Forelimb muscle (tissue), 1 donor: ENCODE measurements at places on chromosomes 1 and 21.

GRCh38 chr1:212488436-212489283 is 55.9 kb downstream of the NENF start:
- DNase-seq = peak; percentile 76

DNA sequence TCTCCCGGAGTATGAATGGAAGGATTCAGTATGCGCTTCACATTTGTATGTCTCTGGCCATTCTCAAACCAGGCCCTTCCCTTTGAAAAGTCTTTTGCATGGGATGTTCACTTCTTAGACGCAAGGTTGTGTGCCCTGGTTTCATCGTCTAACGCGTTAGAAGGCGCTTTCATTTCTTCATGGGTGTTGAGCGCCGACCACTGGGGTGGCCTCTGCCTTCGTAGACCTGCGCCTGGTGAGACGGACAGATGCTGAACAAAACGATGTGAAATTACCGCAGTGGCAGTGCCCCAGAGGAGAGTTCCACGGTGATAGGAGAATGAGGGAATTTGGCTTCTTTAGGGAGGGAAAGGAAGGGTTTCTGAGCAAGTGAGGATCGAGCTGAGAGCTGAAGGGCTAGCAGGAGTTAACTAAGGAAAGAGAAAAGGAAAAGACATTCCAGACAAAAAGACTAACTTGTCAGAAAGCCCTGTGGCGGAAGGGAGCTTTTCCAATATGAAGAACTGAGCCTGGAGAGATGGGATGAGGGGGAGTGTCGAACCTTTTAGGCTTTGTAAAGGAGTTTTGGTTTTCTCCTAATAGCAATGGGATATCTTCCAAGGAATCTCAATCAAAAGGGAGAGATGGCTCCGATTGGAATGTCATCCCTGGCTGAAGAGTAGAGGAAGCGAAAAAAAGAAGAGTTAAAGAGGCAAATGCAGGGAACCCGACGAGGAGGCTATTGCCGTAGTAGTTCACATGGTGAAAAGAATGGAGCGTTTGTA is 951 bp downstream of the GGPS1 start:
- no peak for DNase-seq

GRCh38 chr1:26161415-26162219 is 2.7 kb downstream of the FAM110D start:
- no peak for DNase-seq

- no peak for DNase-seq
These were observed 30.1 kb downstream of the UMODL1 start for GRCh38 chr21:42101246-42101645.

DNA sequence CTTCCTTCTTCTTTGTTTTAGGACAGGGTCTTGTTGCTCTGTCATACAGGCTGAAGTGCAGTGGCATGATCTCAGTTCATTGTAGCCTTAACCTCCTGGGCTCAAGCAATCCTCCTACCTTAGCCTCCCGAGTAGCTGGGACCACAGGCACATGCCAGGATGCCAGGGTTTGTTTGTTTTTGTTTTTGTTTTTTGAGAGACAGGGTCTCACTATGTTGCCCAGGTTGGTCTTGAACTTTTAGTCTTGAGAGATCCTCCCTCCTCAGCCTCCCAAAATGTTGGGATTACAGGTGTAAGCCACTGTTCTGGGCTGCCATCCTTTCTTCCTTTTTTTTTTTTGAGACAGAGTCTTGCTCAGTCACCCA is 56.5 kb upstream of the SLC45A1 start:
- DNase-seq = no peak

GRCh38 chr1:67945733-67946374 is 104.6 kb downstream of the DIRAS3 start:
- DNase-seq = no peak

DNA sequence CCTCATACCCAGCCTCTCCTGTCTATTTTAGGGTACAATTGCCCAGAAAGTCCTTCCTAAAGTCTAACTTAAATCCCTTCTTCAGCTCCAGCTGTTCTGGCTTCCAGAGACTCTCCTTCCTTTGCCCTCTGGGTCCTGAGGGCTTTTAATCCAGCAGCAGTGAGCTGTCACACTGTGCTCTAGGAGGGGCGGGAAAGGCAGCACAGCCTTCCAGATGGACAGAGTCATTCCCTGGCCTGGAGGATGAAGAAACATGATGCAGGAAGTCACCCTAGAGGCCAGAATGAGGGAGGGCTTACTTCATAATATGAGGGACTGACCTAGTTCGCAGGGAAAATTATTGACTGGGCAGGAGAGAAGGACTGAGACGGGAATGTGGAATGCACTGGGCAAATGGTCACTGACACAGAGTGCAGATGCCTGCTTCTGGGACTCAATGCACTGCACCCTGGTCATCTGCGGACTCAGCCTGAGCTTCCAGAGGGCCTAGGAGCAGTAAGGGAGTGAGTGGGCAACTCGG is 1.3 kb downstream of the SH2D2A start:
- peak; percentile 81 for DNase-seq

GRCh38 chr1:36108314-36108713 is 16.7 kb downstream of the COL8A2 start:
- no peak for DNase-seq

DNA sequence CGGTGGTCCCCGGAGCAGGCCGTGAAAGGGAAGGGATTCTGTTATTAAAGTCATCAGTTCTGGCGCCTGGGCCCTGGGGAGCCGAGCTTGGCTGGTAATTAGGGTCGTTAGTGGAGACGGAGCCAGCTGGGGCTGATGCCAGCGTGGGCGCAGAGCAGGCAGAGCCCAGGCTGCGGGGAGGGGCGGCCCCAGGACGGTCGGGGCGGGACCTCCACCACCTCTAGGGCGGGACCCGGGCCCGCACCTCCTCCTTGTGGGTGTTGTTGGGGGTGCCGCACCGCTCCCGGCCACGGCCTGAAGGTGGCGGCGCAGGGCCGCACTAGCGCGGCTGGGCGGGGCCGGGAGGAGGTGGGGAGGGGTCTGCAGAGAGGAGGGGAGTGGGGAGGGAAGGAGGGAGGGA is 470.6 kb downstream of the PTPRU start:
- no peak for DNase-seq

DNA sequence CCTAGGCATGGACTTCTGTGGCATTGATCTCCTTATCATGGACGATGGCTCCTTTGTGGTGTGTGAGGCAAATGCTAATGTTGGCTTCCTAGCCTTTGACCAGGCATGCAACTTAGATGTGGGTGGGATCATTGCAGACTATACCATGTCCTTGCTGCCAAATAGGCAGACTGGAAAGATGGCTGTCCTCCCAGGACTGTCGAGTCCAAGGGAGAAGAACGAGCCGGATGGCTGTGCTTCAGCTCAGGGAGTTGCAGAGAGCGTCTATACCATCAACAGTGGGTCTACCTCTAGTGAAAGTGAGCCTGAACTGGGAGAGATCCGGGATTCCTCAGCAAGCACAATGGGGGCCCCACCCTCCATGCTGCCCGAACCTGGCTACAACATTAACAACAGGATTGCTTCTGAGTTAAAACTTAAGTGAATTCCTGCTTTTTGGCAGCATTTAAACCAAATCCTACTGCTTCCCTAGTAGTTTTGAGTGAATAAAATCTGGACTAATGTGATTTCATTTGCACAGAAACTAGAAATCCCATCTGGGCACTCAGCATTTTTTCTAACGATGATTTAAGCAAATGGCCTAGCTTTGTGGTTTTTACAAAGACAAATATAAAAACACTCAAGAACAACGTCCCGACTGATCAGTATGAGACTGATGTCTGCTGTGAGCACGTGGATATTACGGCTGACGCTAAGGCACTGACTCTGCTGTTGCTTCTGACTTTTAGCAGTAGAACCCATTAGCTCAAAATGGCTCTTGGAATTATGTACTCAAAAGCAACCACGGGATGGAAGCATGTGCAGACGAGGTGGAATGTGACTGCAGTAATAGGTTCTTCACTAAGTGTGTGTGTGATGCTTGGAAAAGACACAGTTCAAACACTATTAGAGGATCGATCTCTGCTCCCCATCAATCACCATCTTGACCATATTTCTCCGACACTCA is 34.2 kb downstream of the RIMKLA start:
- no peak for DNase-seq

- no peak for DNase-seq
These were observed 315.9 kb downstream of the LMX1A start for GRCh38 chr1:165040641-165041040.

- no peak for DNase-seq
These were observed 43.6 kb upstream of the TMEM61 start for GRCh38 chr1:54936791-54937190.

DNA sequence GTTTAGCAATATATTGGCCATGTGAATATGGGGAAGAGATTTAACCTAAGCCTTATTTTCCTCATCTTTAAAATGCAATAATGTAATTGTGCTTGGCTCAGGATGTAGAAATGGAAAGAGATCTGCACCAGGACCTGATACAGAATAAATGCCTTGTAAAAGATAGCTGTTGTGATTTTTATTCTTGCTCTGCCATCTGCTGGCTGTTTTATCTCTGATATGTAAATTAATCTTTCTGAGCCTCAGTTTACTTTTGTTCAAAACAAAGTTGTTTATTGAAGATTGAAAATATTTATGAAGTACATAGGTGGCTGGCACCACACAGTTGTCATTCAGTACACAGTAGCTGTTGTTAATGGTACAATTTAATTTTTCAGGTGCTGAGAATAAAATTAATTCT is 21.9 kb downstream of the ZYG11B start:
- DNase-seq = no peak

GRCh38 chr1:12556368-12556930 is 61.6 kb downstream of the DHRS3 start:
- no peak for DNase-seq

DNA sequence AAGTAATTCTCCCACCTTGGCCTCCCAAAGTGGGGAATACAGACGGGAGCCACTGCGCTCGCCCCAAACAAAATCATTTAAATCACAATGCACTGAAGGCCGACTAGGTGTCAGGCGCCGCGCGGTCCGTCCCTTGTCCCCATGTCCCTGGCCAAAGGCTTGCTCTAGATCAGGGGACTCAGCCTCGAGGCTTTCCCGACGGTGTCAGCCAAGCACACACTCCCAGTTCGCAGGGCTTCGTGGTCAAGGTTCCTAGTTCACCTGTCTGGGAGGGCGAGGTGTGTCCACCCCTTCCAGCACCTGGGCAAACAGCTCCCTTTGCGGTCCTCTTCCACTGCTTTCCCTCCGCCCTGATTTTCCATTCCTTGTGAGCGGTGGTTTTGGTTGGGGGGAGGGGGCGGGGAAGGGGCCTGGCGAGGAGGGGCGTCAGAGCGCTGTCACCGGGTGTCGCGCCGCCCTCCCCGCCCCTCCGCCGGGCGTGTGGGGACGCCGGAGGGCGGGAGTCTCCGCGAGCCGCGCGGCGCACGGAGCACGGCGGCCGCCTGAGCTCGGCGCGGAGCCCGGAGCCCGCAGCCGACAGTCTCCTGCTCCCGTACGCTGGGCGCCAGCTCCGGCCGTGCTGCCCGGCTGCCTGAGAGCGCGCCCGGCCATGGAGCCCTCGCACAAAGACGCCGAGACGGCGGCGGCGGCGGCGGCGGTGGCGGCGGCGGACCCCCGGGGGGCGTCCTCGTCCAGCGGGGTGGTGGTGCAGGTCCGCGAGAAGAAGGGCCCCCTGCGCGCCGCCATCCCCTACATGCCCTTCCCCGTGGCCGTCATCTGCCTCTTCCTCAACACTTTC is at the start of gene STUM:
Gene STUM, plus strand, starts transcription at position 509 of the 838 bp plus-strand sequence. Its CDS starts 141 bp downstream, at position 650.
- no peak for DNase-seq

- DNase-seq = peak; percentile 29
These were observed 13.1 kb downstream of the TRIM62 start for GRCh38 chr1:33168556-33169289.

- no peak for DNase-seq
These were observed 96.9 kb upstream of the AKT3 start for GRCh38 chr1:243946946-243947345.

- no peak for DNase-seq
These were observed 8.3 kb downstream of the TTLL10 start for GRCh38 chr1:1181938-1182410.

- no peak for DNase-seq
These were observed 1152.0 kb upstream of the B3GALT2 start for GRCh38 chr1:194338241-194338948.

GRCh38 chr1:228925691-228926090 is 190.4 kb downstream of the RHOU start:
- DNase-seq = no peak

DNA sequence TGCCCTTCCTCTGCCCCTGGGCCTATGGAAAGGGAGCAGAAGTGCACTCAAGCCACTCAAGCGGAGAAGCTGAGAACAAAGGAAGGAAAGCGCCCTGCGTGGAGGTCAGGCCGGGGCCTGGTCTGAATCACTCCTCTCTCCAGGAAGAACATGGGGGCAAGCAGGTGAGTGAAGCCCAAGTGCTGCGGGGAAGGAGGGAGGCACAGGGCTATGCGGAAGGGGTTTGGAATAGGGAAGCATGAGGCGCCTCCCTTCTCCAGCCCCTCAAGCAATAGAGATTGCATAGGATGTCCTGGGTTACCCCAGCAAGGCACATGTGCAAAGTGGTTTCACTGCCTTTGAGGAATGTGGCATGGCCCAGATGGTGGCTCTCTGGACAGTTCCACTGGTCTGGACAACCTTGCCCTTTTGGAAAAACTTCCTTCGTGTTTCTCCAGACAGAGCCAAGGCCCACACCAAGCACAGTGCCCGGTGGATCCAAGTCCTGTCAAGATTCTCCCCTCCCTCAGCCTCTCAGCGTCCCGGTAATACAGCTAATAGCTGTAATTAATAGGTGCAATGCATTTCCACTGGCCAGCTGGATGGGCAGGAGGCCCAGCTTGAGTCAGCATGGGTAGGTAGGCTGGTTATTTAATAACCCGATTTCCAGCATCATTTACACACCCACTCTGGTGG is 13.7 kb downstream of the BLACAT1 start:
- no peak for DNase-seq

- no peak for DNase-seq
These were observed 230.0 kb upstream of the B3GALT2 start for GRCh38 chr1:193416226-193417024.

DNA sequence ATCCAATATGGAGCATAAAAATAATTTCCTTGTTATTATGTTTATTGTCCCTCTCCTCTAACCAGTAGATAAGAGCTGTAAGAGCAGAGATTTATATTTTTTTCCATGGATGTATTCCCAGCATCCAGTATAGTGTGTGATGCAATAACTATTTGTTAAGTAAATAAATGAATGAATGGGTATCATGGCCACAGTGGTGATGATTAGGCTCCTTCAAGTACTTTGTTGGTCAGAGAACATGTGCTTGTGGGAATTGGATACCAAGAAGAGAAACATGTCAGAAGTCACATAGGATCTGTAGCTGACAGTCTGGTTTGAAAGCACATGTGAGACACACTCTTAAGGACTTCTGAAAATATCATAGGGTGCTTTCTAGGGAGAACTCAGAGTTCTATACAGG is 588.5 kb downstream of the AGBL4 start:
- DNase-seq = no peak

- no peak for DNase-seq
These were observed 6.2 kb upstream of the ZRANB2 start for GRCh38 chr1:71087060-71087459.

DNA sequence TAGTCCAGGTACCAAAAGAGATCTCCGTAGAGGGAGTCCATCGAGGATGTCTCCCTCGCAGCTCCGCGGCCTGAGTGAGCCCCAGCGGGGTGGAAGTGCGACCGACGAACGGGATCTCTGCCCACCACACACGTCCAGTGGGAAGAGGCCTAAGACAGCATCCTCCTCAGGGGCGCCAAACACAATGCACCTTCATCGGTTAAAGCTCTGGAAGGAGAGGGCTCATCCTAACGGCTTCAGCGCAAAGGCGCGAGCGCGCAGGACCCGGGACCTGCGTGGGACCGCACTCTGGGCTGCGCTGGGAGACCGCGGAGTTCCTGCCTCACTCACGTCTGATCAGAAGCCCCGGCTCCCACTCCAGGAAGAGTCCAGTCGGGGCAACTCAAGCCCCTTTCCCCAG is 7.6 kb downstream of the SLC25A24 start:
- no peak for DNase-seq

GRCh38 chr21:24881506-24881905 is 725.8 kb downstream of the MRPL39 start:
- DNase-seq = no peak

- no peak for DNase-seq
These were observed 871 bp upstream of the ERICH3 start for GRCh38 chr1:74674278-74675048.
